ENCODE measurements at places on chromosomes 2 and 18. TPM values are rescaled to one million over a fixed set of nuclear protein-coding genes. Genes with fewer than 3 reads are reported as not detected.

The MAP3K19 gene
- not detected for total RNA-seq

The ADD2 gene
- 5.3 TPM for total RNA-seq

The EML6 gene
- total RNA-seq = 2.7 TPM

The SERPINB11 gene
- total RNA-seq = not detected

DNA sequence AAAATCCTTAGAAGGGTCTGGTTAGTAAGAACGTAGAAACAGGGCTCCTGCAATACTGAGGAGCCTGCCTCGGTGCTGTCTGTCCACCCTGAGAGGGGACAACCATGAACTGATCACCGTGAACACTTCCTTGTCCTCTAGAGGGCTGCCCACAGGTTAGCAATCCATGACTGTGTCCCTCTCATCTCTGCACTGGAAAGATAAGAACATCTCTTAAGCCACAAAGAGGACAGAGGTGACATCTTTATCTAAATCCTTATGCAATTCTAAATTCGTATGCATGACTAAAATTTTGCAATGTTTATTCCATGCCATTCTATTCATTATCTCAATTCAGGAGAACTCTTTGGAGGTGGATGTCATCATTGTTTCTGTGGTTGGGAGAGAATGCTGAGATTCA, 12.8 kb downstream of the EFR3B start:
- DNase-seq = peak; percentile 19
